ENCODE measurements at places on chromosomes 13 and 19. TPM values are rescaled to one million over a fixed set of nuclear protein-coding genes. Genes with fewer than 3 reads are reported as not detected.

Gene IL11
- 33.9 TPM for total RNA-seq

Gene KLK15
- not detected for total RNA-seq

Gene TTYH1
- total RNA-seq, result not detected

Gene ATXN8OS
- total RNA-seq, result not detected

Gene PTH2
- not detected for total RNA-seq

Gene ZNF69
- 20.1 TPM for total RNA-seq

Gene ZNF557
- 24.1 TPM for total RNA-seq

Gene WDR87
- total RNA-seq, result not detected

Gene ZNF790
- total RNA-seq, result 8.0 TPM

Gene APLP1
- 15.4 TPM for total RNA-seq

Gene GARIN5A
- not detected for total RNA-seq

Gene FCHO1
- total RNA-seq, result not detected

Gene DAND5
- not detected for total RNA-seq

Gene CYP4F2
- total RNA-seq, result not detected

Gene ARHGAP33
- total RNA-seq, result 6.2 TPM

Measured in smooth muscle cell of the umbilical artery (primary cell).